ENCODE measurements at places on chromosomes 1 and 21.

- DNase-seq: no peak
These were observed 289.1 kb upstream of the PLD5 start for GRCh38 chr1:242813490-242814091.

DNA sequence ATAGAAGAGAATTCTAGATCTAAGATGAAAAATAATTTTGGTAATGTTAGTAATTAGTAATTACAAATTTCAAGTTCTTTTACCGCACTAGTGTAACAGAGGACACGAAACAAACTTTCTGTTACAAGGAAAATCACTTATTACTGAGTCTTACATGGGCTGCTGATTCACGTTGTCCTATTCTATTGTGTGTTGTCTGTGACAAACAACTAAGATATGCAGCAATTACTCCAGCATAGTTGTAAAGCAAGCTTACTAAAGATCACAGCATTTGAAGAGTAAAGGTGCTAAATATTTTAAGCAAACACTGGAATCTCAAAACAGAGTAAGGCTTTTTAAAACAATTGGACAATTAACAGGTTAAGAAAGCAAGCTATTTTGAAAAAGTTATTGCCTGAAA, 502.3 kb downstream of the KCNT2 start:
- no peak for DNase-seq

DNA sequence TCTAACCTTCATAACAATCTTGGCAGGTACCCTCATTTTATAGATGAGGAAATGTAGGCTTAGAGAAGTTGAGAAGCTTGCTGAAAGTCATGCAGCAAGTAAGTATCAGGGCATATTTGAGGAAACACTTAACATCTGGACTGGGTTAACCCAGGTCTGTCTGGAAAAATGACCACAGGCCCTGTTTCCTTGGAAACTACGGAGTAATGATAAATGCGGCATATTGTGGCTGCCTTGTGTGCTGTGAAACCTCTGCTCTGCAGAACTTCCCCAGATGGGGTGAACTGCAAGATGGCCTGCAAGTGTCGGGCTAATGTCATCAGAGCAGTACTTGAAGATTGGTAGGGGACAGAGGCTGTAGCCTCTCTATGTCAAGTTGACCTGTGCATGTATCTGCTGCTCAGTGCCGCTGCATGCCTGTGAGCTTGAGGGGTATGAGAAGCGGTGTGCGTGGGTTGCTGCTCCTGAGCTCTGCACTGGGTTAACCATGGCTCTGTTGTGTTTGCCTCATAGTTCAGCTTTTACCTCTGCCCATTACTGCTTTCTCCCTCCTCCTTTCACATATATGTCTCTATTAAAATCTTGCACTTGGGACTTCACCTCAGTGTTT, 83.1 kb downstream of the WDR3 start:
- no peak for DNase-seq

DNA sequence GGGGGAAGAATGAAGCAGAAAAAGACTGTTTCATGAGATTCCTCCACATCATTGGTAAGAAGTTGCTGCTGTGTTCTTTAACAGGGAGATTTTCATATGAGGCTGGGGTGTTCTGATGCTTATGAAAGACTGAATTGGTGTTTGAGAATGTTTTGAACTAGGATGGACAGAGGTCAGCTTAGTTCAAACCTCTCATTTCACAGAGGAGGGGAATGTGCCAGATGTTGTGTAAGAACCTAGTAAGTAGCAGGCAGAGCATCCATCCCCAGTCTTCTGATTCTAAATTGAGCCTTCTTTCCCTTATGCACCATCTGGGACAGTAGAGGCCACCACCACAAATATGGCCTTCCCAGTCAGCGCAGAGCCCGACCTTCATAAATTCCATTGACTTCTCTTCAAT, 43.7 kb downstream of the SAMD13 start:
- DNase-seq: no peak

DNA sequence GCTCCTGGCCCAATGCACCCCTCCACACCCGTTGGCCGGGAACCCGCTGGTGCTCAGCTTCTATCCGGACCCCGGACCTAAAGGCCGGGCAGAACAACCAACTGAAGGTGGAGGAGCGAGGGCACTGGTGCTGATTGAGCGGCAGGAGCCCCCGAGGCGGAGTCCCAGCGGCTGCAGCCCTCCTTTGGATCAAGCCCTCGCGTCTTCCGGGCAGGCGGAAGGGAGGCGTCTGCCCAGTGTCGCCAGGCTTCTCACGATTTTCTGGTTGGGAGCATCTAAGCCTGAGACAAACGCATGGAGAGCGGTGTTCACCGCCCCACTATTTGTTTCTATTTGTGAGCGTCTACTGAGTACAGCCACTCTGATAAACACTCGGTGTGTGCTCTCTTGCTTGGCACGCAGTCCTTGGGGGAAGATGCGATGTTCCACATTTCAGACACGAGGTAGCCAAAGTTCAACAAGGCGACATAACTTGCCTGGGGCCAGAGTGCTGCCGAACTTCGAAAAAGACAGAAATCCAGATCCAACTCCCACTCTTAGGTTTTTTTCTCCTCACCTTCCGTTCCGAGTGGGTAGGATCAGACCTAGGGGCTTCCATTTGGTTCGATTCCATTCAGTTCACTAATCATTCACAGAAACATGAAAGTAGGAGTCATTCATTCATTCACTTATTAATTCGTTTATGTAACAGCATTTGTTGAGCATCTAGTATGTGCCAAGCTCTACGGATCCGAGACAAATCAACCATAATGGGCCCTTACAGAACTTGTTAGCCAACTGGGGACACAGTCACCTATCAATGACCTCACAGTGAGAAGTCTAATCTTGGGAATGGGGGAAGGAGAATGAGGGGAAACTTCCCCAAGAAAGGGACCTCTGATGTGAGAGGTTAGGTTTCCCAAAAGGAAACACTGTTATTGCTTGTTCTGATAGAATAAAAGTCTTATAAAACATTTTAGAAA, 4.9 kb upstream of the DMRTA2 start:
- no peak for DNase-seq
